ENCODE measurements at places on chromosomes 11 and 22.

DNA sequence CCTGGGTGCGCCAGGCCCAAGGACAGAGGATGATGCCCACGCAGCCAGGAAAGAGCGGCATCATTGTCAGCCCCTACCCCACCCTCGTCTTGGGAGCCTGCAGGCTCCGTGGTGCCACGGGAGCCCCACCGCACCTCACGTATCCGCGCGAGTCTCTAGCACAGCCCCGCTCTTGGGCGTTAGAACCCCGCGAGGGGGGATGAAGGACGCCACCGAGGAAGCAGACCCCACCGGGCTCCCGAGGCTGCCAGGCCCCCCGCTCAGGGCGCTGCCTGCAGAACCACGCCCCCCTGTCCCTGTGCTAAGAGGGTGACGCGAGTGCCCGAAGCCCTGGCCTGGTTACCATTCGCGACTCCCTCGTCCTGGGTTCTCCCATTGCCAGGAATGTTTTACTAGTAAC lies 52.3 kb upstream of the MS4A8 start:
- no peak for DNase-seq

GRCh38 chr11:119681361-119681910 lies 47.6 kb downstream of the NECTIN1 start:
- DNase-seq = no peak

DNA sequence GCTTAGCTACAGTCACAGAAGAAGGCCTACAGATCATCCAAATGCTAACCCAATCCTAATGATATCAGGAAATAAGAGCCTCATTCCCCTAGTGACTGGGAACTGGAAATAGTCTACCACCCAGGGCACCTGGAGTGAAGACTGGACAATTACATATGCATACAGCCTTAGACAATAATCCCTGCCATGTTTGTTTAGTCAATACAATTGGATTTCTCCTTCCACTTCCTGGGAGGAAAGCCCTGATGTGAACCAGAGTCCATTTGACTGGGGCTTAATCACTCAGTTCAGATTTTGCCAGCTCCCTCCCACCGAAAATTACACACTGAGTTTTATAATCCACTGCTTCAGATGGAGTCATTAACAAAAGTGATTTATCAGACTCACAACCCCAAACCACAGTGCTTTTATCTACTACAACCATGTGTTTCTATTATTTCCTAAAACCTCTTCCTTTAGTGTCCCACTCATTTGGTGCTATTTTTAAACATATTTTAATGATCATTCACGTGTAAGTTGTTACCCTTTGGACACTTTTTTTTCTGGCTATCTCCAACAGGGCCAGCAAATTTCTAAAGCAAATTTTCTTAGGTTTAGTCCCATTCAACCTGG lies 29.9 kb downstream of the CWF19L2 start:
- DNase-seq = no peak

DNA sequence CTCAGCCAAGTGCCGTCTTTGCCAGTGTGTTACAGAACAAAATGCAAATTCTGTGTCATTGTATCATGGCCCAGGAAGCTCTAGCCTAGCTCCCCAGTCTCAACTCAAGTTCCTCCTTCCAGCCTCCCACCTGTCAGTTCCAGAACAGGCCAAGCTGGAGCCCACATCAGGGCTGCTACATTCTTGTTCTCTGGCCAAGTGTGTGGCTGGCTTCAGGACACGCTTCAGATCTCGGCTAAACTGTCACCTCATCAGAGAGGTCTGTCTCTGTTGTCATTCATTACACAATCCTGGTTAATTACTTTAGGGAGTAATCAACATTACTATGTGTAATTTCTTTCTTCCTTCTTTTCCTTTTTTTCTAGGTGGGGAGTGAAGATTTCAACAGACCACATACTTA lies 347.0 kb upstream of the SYN3 start:
- DNase-seq = peak; percentile 94

GRCh38 chr11:41245184-41245583 lies 214.3 kb downstream of the LRRC4C start:
- no peak for DNase-seq

GRCh38 chr11:82080160-82080559 lies 653.5 kb downstream of the FAM181B start:
- peak; percentile 43 for DNase-seq

GRCh38 chr11:44623731-44624491 lies 58.4 kb downstream of the CD82 start:
- DNase-seq = no peak

GRCh38 chr11:128174465-128175291 lies 412.7 kb downstream of the ETS1 start:
- DNase-seq = peak; percentile 26

DNA sequence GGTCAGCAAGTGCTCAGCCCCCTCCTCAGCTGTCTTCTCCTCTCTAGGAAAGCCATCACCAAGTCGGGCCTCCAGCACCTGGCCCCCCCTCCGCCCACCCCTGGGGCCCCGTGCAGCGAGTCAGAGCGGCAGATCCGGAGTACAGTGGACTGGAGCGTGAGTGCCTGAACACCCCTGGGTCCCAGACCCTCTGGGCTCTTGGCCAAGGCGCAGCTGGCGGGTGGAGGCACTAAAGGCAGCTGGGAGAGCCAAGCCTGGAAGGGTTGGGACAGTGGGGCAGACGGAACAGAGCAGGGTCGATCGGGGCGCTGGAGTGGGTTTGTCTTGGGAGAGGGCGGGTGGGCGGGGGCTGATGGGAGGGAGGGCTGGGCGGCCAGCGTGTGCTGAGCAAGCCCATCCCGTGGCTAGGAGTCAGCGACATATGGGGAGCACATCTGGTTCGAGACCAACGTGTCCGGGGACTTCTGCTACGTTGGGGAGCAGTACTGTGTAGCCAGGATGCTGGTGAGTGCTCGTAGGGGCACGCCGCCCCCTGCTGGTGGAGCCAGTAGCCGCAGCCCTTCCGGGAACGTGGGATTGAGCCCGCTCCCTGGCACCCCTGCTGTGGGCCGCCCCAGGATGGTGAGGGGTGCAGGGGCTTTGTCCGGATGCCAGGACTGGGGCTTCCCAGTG lies 14.1 kb upstream of the MDK start:
- DNase-seq = no peak

DNA sequence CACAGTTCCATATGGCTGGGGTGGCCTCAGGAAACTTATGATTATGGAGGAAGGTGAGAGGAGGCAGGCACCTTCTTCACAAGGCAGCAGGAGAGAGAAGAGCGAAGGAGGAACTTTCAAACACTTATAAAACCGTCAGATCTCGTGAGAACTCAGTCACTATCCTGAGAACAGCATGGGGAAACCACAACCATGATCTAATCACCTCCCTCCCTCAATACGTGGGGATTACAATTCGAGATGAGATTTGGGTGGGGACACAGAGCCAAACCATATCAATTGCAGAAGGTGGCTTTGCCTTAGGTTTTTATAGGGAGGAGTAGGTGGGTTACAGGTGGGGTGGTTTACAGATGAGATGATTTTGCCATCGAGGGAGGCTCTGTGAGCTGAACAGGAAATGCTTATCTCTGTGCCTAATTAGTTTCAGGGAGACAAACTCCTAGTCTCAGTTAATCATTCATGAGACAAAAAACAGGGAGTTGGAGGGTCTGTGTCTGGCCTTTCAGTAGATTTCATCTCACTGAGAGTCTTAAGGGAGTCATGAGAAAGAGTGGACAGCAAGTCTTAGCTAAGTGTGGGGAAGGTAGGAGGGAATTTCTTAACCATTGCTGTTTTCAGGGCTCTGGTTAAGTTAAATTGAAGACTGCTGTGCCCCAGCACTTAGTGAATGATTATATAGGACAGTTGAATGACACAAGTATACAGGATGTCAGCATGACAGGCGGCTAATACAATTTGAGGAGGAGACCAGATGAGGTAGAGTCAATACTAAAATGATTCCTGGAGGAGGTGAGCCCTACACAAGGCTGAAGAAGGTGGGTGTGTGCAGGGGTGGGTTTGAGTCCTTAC lies 47.7 kb downstream of the CWC15 start:
- DNase-seq = peak; percentile 61

GRCh38 chr11:6962673-6963072 lies 36.4 kb downstream of the ZNF215 start:
- no peak for DNase-seq

DNA sequence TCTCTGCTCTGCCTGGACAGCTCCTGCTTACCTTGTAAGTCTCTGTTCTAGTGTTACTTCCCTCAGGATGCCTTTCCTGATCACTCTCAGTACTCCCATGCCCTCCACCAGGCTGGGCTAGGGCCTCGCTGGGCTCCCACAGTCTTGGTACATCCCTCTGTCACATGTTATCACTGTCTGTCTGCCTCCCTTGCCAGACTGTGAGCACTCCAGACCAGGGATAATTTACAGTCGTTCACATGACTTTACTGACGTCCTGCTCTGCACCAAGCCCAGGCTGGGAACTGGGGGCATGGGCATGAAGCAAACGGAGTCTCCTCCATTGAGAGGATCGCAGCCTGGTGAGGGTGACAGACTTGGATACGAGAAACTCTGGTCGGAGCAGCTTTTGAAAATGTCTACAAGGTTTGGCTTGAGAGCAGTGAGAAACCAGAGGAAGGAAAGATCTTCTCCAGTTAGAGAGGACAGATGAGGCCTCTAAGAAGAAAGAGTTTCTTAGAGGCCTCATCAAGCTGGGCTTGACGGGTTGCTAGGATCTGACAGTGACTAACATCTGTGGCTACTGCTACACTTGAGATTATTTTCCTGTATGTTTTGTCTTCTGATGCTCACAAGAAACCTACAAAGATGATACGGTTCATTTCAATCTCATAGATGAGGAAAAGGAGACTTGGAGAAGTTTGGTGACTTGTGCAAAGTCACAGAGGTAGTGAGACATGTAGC lies 12.5 kb downstream of the USP35 start:
- no peak for DNase-seq

DNA sequence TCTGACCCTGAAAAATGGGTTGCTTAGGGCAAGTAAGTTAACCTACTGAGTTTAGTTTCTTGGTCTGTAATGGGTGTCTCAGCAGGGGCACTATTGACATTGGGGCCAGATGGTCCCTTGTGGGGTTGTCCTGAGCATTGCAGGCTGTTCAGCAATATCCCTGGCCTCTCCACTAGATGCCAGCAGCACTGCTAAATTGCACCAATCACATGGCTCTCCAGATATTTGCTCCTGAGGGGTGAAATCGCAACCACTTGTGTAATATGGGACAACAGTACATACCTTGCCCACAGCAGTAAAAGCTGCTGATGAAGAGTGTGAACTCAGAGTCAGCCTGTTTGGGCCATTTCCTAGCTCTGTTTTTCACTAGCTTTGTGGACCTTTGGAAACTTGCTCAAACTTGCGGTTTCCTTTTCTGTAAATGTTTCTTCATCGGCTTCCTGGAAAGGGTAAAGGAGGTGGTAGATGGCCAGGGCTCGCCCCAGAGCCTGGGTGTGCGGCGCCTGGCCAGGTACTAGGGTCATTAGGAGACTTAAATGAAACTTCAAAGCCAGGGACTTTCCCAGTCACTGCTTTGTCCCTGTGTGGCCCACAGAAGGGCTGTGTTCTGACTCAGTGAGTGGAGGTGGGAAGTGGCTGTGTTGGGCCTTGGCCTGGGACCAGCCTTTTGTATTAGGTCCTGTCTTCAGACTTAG lies 13.0 kb downstream of the NCF4 start:
- DNase-seq = peak; percentile 92
